RWPE2 (cell line): ENCODE measurements at places on chromosomes 11 and 22.

GRCh38 chr11:66338276-66339161, 2.3 kb upstream of the RIN1 start:
- H3K4me1 ChIP-seq = peaks cover 46% of the 10 kb centered on the region
- peak overlapping the region; percentile 95 for H3K27ac ChIP-seq
- peaks cover 46% of the 10 kb centered on the region for H3K36me3 ChIP-seq
- no peaks in the 10 kb centered on the region for H3K27me3 ChIP-seq

- H3K27ac ChIP-seq = no peak overlapping the region
- no peak for DNase-seq
- no peak overlapping the region for H3K4me3 ChIP-seq
- H3K4me1 ChIP-seq = no peaks in the 10 kb centered on the region
- H3K27me3 ChIP-seq = no peaks in the 10 kb centered on the region
- H3K36me3 ChIP-seq = no peaks in the 10 kb centered on the region
These were observed 592.9 kb downstream of the TBC1D22A start for GRCh38 chr22:47355388-47355725.

GRCh38 chr22:19524170-19525115, at the start of gene CLDN5:
Gene CLDN5, minus strand, starts transcription at chr22:19524410. Its CDS starts 155 bp downstream, at chr22:19524255.
- peak within 1 kb of the TSS; percentile 24 for H3K4me3 ChIP-seq
- DNase-seq = no peak
- H3K27ac ChIP-seq = no peak within 1 kb of the TSS
- H3K36me3 ChIP-seq = no peaks in the 10 kb centered on the region
- no peaks in the 10 kb centered on the region for H3K4me1 ChIP-seq

GRCh38 chr22:43167001-43167589, 15.7 kb downstream of the TSPO start:
- peaks cover 40% of the 10 kb centered on the region for H3K36me3 ChIP-seq
- H3K4me3 ChIP-seq = no peak overlapping the region
- no peaks in the 10 kb centered on the region for H3K27me3 ChIP-seq
- no peak for DNase-seq
- peaks cover 2% of the 10 kb centered on the region for H3K4me1 ChIP-seq

DNA sequence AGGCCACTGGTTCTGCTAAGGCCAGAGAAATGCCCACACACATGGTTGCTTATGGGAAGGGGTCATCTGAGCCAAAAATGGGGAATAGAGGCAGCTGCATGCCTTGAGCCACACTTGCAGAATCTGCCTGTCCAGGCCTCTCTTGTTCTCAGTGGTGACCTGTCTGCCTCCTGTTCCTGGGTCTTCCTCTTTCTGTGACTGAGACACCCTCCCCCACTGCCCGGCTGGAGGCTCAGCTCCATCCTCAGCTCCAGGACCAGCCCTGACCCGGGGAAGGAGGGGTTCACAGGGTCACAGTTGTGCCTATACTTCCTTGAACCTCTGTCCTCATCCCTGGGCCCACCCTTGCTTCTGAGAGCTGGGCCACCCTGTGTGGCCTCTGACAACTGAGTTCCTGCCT, 52.3 kb downstream of the CSF2RB start:
- DNase-seq = no peak
- H3K36me3 ChIP-seq = no peaks in the 10 kb centered on the region
- H3K4me1 ChIP-seq = no peaks in the 10 kb centered on the region
- H3K27me3 ChIP-seq = no peaks in the 10 kb centered on the region

DNA sequence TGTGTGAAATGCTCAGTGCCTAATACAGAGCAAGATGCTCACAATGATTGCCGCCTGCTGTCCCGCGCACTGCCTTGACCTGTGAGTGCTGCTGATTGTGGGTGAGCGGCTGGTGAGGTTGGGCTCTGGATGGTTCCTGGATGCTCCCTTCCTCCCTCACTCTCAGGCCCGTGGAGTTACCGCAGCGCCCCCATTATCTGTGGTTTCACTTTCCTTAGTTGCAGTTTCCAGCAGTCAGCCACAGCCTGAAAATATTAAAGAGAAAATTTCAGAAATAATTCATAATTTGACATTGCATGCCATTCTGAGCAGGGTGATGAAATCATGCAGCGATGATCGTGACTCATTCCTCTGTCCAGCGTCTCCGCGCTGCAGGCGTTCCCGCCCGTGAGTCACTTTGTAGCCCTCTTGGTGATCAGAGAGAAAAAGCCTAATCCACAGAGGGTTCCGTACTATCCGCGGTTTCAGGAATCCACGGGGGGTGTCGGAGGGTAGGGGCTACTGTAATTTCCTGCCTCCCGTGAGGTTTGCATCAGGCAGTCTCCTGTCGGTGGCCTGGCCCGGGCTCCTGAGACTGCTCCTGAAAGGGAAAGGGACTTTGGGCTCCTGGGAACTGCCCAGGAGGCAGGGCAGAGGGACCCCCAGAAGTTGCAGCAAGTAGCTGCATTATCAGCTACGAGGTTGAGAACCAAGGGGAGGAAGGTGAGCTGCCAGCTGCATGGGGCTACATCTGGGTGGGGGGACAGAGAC, 10.6 kb downstream of the RPL3 start:
- H3K36me3 ChIP-seq = peaks cover 46% of the 10 kb centered on the region
- peak overlapping the region; percentile 96 for H3K27ac ChIP-seq
- peak; percentile 93 for DNase-seq
- no peaks in the 10 kb centered on the region for H3K27me3 ChIP-seq
- H3K4me1 ChIP-seq = peaks cover 23% of the 10 kb centered on the region

- H3K4me3 ChIP-seq = no peak overlapping the region
- H3K27ac ChIP-seq = no peak overlapping the region
- H3K27me3 ChIP-seq = no peaks in the 10 kb centered on the region
- peaks cover 98% of the 10 kb centered on the region for H3K36me3 ChIP-seq
These were observed 11.7 kb downstream of the ZNF195 start for GRCh38 chr11:3367221-3367620.

DNA sequence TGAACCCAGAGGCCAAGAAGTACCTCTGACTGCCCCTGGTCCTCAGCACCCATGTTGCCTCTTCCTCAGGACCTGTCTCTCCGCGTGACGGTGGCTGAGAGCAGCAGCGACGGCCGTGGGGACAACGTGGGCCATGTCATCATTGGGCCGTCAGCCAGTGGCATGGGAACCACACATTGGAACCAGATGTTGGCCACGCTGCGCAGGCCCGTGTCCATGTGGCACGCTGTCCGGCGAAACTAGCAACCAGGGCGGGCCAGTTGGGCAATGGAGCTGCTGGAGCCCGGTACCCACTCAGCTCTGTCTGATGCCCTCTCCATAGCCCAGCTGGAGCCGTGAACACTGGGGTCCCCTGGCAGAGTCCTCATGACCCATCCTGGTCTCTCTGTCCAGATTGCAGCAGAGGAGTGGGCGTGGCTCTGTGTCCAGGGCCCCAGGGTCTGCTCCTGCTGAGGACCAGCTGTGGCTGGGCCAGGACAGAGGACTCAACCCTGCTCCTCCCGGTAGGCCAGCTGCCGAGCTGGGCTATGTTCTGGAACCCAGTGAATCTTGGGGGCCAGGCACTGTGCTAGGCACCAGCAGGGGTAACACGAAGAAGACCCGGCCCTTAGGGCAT, 8.0 kb upstream of the RHOD start:
- H3K27me3 ChIP-seq = no peaks in the 10 kb centered on the region
- no peak for DNase-seq
- no peak overlapping the region for H3K4me3 ChIP-seq
- peaks cover 3% of the 10 kb centered on the region for H3K4me1 ChIP-seq

- no peak overlapping the region for H3K4me3 ChIP-seq
- no peak for DNase-seq
- no peaks in the 10 kb centered on the region for H3K36me3 ChIP-seq
- no peaks in the 10 kb centered on the region for H3K27me3 ChIP-seq
- H3K27ac ChIP-seq = no peak overlapping the region
These were observed 686.4 kb upstream of the CCDC90B start for GRCh38 chr11:83972536-83972935.

DNA sequence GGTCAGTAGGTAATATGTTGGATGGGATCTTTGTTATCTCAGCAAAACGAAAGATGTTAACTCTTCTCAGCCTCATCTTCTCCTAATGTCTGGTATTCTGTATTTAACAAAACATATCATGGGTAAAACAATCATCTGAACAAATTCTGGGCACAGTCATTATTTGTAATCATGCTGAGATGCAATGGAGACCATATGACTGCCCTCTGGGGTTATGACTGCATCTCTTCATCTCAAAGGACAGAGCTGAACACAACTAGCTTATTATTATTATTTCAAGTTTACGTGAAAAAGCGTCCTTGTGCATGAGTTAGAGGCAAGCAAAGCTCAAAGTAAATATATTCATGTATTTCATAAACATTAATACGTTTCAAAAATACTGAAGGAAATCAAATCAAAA, 29.7 kb upstream of the PSMA1 start:
- H3K4me3 ChIP-seq = no peak overlapping the region
- no peaks in the 10 kb centered on the region for H3K4me1 ChIP-seq
- H3K27ac ChIP-seq = no peak overlapping the region
- H3K36me3 ChIP-seq = no peaks in the 10 kb centered on the region
- DNase-seq = no peak

- peak overlapping the region; percentile 8 for H3K27ac ChIP-seq
- no peak for DNase-seq
- peaks cover 11% of the 10 kb centered on the region for H3K4me1 ChIP-seq
These were observed 50.5 kb upstream of the ZBED5 start for GRCh38 chr11:10908215-10908951.

- H3K27ac ChIP-seq = no peak overlapping the region
- no peak for DNase-seq
- H3K4me1 ChIP-seq = no peaks in the 10 kb centered on the region
These were observed 41.9 kb downstream of the DNHD1 start for GRCh38 chr11:6538945-6539344.

GRCh38 chr22:33658775-33659174, 261.5 kb downstream of the LARGE1 start:
- H3K4me1 ChIP-seq = no peaks in the 10 kb centered on the region
- no peak overlapping the region for H3K27ac ChIP-seq
- no peak for DNase-seq
- no peaks in the 10 kb centered on the region for H3K27me3 ChIP-seq
- no peak overlapping the region for H3K4me3 ChIP-seq
- no peaks in the 10 kb centered on the region for H3K36me3 ChIP-seq

GRCh38 chr11:70306586-70307033, 36.1 kb downstream of the PPFIA1 start:
- H3K4me3 ChIP-seq = no peak overlapping the region
- H3K27ac ChIP-seq = peak overlapping the region; percentile 49
- peaks cover 23% of the 10 kb centered on the region for H3K4me1 ChIP-seq
- peaks cover 10% of the 10 kb centered on the region for H3K36me3 ChIP-seq

DNA sequence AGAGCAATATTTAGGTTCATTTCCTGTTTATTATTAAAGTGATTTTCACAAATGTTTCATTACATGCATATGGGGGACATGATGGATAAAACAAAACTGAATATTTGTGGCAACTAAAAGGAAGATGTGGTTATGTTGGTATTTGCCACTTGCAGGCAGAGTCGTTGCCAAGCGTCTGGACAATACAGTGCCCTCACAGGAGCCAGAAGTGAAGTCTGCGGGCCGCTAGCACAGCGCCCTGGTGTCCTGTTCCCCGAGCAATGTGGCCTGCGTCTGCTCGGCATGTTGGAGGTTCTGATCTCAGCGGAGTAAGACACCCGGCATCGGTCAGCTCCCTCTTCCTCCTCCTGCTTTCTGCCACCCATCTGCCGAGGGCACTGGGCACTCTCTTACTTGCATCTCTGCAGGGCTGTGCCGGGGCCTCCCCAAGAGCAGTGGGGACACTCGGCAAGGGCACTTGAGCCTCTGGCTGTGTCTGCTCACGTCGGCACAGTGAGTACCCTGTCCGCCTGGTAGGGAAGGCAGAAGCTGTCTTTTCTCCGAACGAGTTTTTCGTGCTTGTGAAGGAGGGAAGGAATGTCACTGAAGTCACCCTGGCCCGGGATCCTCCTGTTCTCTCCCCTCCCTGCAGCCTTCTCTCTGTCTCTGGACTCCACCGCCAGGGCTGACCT, 10.5 kb upstream of the TTLL12 start:
- DNase-seq = no peak
- H3K27me3 ChIP-seq = no peaks in the 10 kb centered on the region
- H3K4me1 ChIP-seq = no peaks in the 10 kb centered on the region
- no peak overlapping the region for H3K4me3 ChIP-seq
- H3K27ac ChIP-seq = no peak overlapping the region

GRCh38 chr22:48886604-48887393, 940.9 kb downstream of the BRD1 start:
- H3K36me3 ChIP-seq = no peaks in the 10 kb centered on the region
- no peaks in the 10 kb centered on the region for H3K27me3 ChIP-seq
- no peak overlapping the region for H3K4me3 ChIP-seq
- H3K27ac ChIP-seq = no peak overlapping the region
- DNase-seq = peak; percentile 21

DNA sequence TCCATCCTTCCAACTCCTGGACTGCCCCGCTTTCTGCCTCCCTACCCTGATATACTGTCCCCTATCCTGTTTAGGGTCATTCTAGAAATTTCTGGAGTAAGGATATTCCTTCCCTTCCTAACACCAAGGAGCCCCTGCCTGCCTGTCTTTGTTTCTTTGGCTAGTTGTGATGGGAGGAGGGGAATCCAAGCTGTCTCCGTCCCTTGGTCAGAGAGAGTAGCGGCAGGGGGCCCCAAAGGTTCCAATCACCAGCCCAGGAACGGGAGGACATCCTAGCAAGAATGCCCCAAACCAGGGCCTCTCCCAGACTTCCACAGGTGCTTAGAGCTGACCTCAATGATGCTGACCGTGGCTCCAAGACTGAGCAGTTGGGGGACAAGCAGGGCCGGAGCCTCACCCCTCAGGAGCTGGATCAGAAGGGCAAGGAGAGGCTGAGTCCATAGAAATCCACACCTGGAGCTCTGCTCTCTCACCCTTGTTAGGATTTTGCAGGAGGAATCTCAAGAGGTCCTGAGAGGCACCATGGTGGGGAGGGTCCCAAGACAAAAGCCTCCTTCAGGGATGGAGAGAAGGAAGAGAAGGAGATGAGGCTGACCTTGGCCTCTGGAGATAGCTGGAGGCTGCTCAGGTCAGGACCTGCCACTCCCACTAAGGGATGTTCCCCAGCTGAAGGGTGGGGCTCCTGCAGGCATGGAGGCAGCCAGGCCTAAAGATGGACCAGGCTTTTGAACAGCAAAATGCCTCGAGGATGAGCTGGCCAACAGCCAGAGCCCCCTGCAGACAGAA, 13.6 kb downstream of the SLC22A12 start:
- no peaks in the 10 kb centered on the region for H3K36me3 ChIP-seq
- H3K27me3 ChIP-seq = peaks cover 12% of the 10 kb centered on the region
- DNase-seq = no peak

GRCh38 chr22:44000123-44000522, 24.0 kb upstream of the PARVB start:
- H3K4me3 ChIP-seq = no peak overlapping the region
- H3K36me3 ChIP-seq = peaks cover 31% of the 10 kb centered on the region
- H3K27ac ChIP-seq = no peak overlapping the region
